ENCODE measurements at places on chromosomes 6 and 20.
A peak's percentile ranks its signal among the peaks of the same experiment; 100 is the strongest.

DNA sequence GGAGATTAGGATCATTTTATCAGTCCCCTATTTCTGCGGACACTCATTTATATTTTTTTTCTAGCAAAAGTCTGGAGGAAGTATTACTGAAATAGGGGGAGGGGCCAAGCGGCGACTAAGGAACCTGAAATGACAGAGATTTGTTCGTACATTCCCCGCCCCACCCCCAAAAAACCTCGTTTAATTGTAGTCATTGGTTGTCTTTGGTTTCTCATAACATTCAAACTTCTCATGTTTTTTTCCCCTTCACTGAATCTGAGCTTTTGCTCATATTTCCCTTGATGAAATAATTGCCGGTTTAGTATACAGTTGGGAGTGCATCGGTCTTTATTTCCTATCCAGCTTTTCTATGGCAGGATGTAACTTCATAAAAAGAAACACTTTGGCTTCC is 768 bp upstream of the FYN start:
- DNase-seq = peak; percentile 37

DNA sequence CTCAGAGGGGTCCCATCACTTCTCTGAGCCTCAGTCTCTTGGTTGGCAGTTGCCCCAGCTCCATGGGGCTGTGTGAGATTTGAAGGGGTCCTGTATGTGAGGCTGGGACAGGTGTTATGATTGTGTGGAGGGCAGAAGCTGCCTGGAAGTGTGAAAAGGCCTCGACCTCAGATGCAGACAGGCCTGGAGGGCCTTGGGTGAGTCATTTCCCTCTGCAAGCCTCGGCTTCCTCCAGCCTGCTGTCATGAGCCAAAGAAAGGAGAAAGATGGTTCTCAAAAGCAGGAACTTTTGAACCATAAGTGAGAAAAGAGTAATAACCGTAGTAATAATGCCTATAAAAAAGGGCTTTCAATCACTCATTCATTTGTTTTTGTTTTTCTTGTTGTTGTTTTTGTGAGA is 37.5 kb downstream of the SNAI1 start:
- no peak for DNase-seq

DNA sequence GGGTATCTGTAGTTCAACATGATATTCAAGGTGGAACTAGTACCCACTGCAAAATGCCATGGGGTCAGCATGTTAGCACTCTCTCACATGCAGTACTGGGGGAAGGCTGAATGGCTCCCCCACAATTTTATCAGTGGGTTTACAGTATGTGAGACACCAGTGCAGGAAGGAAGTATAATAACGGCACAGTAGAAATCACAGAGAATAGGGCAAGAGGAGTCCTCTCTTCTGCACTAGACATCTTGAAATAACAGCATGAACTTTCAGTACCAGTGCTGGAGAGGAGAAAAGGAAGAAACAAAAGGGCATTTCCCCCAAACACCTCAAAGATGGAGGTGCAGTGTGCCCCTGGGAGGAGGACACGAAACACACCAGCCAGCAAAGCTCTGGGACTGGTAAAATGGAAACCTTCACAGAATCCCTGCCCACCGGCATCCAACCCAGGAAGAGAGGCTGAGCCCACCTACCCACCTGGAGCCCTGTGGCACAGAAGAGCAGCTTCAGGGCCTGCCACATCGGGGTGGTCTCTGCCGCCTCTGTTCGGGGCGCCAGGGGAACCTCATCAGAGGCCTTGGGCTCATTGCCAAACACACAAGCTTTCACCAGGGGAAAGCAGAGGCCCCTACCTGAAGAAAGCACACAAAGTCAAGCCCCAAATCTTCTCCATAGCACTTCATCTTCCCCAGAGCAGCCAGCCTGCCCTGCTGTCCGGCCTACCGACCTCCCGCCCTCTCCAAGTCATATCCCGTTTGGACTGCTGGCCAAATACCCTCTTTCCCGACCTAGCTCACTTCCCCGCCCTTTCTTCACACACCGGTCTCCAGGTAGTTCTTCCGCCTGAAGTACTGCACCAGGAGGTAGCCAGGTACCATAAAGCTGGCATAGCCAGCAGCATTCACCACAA is 1.2 kb downstream of the SLC35B2 start:
- peak; percentile 62 for DNase-seq

DNA sequence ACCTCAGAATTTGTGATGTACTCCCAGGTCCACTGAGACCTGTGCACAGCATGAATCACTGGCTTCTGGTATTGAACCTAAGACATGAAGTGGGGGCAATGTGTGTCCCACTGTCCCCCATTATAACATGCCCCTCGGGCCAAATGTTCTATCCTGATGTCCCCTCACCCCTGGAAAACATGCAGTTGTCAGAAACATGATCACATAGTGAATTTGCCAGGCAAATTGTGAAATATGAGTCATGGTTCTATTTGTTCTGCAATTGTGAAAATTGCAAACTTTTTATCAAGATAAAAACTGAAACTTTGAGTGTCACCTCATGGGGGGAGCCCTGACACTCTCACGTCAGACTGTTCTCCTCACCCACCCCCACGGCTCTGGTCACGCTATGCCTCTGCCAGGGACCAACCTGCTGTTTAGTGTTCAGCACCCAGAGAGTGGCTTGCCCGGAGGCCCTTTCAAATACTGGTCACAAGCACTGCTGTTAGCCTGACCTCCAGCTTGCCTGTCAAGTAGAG is 305.3 kb downstream of the CLIC5 start:
- DNase-seq = peak; percentile 58

GRCh38 chr20:40339661-40340449 is 349.2 kb downstream of the MAFB start:
- peak; percentile 3 for DNase-seq

- no peak for DNase-seq
Observed at GRCh38 chr6:3301506-3301905, 42.8 kb downstream of the PSMG4 start.

DNA sequence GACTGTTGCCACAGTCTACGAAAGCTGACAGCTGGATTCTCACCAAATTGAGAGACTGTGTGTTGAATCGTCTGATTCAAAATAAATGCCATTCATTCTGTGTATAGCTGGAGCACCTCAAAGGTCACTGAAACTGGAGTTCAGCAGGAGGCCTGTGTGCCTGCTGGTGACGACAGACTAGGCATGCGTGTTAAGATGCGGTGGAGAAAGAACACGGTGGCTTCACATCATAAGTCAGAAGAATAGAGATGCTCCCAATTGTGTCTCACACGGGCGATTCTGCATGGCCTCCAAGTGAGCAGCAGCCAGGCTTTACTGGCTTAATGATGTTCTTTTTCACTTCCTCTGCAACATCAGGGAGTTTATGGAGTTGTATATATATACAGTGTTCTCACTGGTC is 32.3 kb downstream of the SNHG17 start:
- DNase-seq = no peak

- DNase-seq = no peak
Observed at GRCh38 chr6:151167034-151167433, 72.7 kb upstream of the AKAP12 start.

DNA sequence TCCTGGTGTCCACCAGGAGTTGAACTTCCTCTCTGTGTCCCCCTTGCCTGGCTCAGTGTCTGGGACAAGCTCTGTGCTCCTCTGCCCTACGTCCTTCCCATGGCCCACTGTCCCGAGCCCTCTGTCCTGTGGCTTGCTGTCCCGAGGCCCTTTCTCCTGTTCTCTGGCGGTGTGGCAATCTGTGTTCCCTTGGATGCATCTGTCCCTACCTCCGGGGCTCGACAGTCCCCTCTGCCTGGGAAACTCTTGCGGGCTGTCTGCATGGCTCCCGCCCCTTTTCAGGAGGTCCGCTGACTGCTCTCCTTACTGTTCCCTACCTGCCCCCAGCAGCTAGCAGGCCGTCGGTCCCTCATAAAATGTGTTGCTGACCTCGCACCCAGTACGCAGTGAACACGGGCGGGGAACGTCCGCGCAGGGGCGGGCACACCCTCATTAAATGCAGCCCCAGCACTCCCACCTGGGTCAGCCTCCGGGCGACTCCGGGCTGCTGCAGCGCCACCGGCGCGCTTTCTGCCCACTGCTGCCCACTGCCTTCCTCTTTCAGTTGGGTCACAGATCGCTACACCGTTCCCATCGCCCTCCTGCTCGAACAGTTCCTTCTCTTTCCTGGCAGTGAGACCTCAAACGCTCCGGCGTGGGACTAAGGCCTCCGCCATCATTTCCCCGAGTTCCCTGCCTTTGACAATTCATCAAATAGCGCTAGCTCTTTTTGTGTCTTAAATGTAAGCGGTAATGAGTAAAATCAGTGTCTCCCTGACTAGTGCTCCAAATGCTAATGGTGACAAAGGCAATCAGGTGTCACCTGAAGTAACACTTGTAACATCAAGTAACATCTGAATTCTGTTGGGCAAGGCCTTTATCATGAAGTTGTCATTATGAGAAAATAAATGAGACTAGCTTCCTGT is 60.5 kb downstream of the RSPH3 start:
- peak; percentile 24 for DNase-seq

DNA sequence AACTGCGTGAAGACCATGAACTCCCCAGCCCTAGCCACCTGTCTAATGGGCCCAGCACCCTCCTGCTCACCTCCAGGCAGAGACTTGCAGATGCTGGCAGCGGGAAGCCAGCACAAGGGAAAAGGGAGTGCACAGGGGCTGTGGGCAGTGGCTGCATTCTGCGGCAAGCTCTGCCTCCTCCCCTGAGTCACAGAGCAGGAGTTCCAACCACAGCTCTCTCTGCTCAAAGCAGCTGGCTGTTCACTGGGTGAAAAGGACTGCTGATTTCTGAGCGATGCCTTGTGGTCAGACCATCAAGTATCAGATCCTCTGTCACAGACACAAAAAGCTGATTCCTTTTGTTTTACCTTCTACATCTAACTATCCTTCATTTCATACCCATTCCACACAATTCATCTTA is 10.5 kb downstream of the NKX2-2 start:
- DNase-seq = no peak

GRCh38 chr6:91865889-91866288 is 1279.0 kb upstream of the MAP3K7 start:
- DNase-seq = no peak

DNA sequence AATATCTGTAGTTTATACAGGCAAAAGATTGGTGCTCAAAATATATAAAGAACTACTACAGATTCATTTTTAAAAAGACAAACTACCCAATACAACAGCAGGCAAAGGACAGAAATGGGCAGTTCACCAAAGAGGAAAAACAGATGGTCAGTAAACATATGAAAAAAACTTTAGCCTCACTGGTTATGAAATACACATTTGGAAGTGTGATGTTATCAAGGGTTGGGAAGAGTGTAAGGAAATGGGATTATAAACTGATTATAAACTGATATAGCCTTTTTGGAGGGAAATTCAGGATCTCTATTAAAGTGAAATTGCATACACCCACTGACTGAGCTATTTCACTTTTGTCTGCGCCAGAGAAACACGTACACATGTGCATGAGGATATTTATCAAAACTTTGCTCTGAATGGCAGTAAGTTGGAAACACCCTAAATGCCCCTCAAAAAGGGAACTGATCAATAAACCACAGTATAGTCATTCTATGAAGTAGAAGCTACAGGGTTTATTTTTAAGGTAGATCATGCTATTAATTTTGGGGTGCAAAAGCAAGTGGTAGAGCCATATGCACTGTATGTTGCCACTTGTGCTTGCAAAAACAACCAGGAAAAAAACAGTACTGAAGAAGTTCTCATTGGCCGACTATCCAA is 32.2 kb upstream of the ARFGEF2 start:
- DNase-seq = no peak

DNA sequence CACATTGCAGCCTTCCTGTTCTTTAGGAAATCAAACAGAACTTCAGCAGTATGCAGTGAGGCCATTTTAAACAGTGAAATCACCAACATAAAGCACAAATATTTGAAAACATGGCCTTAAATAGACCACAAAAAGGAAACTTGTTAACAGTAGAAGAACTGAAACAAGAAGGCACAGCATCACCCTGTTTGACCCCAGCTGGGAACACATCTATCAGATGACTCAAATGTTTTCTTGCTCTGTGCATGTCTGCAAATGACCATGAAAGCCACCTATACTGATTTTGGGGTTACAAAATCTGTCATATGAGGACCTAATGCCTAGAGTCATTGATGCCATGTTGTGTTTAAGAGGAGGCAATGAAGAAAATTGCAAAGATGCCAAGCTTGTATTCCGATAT is 123.8 kb upstream of the ADGRF1 start:
- no peak for DNase-seq

DNA sequence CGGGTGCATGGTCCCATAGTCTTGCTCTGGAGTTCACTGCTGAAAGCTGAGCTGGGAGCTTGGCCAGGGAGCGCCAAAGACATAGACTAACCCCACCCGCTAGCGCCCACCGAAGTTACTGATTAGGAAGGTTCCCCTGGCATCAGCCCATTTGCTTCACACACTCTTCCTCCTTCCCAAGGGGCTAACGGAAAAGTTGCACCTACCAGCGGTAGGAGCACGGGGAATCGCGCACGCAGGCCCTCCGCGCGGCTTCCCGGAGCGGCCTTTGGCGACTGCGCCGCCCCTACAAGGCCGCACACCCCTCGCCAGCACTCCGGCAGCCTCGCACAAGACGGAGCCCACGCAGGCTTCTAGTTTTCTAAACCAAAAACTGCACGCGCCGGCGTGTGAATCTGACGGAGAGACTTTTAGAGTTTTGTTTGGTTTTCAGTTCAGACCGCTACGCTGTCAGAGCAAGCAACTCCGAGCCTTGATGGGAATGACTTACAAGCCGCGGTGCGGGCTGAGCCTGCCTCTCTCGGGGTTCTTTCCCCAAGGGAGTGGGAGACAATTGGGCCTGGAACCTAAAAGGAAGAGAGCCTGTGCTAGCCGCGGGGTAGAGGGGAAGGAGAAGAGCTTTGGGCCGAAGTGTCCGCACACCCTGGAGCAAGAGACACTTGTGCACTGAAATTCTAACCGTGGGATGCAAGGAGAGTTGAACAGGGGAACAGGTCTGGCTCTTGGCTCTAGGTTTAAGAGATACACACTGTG is 891 bp upstream of the POU3F2 start:
- DNase-seq = peak; percentile 48

All from hematopoietic multipotent progenitor cell treated with erythropoietin and hydrocortisone succinate and interleukin-3 and kit ligand, for 6 days (in vitro differentiated cells).